ENCODE measurements at places on chromosomes 7 and 10.
A peak's percentile ranks its signal among the peaks of the same experiment; 100 is the strongest.

- no peaks in the 10 kb centered on the region for H3K27me3 ChIP-seq
- no peak overlapping the region for H3K27ac ChIP-seq
- H3K36me3 ChIP-seq: no peaks in the 10 kb centered on the region
- DNase-seq: no peak
- H3K4me1 ChIP-seq: no peaks in the 10 kb centered on the region
These were observed 35.1 kb downstream of the KCND2 start for GRCh38 chr7:120307991-120308545.

DNA sequence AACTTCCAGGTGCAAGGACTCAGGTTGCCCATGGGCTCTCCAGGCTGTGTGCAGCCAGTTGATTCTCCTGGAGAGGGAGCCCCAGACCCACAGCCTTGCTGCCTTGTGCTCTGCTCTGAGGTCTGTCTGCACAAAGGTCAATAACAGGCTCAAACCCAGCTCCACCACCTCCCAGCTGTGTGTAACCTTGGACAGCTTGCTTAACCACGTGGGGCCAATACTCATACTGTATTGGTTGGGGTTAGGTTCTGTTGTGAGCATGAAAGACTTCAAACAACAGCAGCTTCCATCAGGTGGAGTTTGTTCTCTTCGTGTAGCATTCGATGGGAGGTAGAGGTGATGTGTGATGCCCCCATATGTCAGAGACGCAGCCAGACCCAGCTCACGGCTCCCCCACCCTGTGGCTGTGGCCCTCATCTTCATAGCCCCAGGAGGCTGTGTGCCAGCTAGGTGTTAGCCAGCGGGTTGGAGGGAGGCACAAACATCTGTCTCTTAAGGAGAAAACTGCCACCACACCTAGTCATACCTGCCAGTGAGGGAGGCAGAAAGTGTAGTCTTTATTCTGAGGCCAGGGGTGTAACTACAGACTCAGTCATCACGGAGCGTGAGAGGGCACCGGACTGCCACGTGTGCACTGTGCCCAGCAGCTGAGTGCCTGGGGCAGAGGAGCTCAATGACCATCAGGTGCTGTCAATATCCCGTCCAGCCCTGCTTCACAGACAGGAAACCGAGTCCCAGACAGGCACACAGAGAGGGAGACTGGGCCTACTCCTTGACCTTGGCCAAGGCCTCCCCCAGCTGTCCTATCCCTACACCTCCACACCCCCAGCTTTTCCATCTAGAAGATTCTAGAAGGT lies 8.1 kb upstream of the POLD2 start:
- DNase-seq: peak; percentile 36
- H3K4me3 ChIP-seq: no peak overlapping the region
- no peaks in the 10 kb centered on the region for H3K36me3 ChIP-seq
- no peaks in the 10 kb centered on the region for H3K4me1 ChIP-seq

GRCh38 chr10:25083546-25084111 lies 67.2 kb downstream of the THNSL1 start:
- H3K36me3 ChIP-seq: no peaks in the 10 kb centered on the region
- H3K27ac ChIP-seq: no peak overlapping the region
- DNase-seq: no peak
- H3K4me1 ChIP-seq: no peaks in the 10 kb centered on the region

DNA sequence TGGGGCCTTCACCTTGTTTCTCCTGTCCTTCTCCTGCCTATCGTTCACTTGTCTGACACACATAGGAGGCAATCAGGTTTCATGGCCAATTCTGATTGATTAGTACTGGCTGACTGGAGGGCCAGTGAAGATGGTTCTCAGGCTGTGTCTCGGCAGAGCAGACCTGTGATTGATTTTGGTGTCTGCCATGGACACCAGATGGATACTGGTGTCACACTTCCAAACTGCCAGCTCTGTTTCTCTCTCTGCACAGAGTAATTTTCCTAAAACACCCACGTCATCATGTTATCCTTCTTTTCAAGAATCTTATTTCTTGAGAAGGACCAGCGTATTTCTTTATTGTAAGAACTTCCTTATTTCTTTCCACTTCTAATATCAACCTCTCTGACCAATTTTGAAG lies 117.1 kb downstream of the ICA1 start:
- H3K27me3 ChIP-seq: no peaks in the 10 kb centered on the region
- peak overlapping the region; percentile 4 for H3K27ac ChIP-seq
- H3K4me3 ChIP-seq: no peak overlapping the region
- peaks cover 21% of the 10 kb centered on the region for H3K36me3 ChIP-seq
- no peaks in the 10 kb centered on the region for H3K4me1 ChIP-seq

GRCh38 chr7:101172854-101173751 lies 7.0 kb downstream of the NAT16 start:
- DNase-seq: peak; percentile 33
- H3K4me1 ChIP-seq: peaks cover 15% of the 10 kb centered on the region
- peaks cover 6% of the 10 kb centered on the region for H3K27me3 ChIP-seq
- no peak overlapping the region for H3K27ac ChIP-seq

GRCh38 chr7:91463330-91463729 lies 199.1 kb downstream of the FZD1 start:
- H3K27ac ChIP-seq: no peak overlapping the region
- H3K36me3 ChIP-seq: no peaks in the 10 kb centered on the region
- H3K4me3 ChIP-seq: no peak overlapping the region
- H3K27me3 ChIP-seq: no peaks in the 10 kb centered on the region
- DNase-seq: no peak
